H1 (cell line): ENCODE measurements at places on chromosomes 1 and 21.
A peak's percentile ranks its signal among the peaks of the same experiment; 100 is the strongest.

- no peak for DNase-seq
- no peak overlapping the region for H3K27ac ChIP-seq
- no peak overlapping the region for H3K4me3 ChIP-seq
- H3K27me3 ChIP-seq: no peaks in the 10 kb centered on the region
- H3K4me1 ChIP-seq: peaks cover 4% of the 10 kb centered on the region
- no peaks in the 10 kb centered on the region for H3K36me3 ChIP-seq
Measured at GRCh38 chr21:40041446-40041845, 174.2 kb downstream of the PCP4 start.

DNA sequence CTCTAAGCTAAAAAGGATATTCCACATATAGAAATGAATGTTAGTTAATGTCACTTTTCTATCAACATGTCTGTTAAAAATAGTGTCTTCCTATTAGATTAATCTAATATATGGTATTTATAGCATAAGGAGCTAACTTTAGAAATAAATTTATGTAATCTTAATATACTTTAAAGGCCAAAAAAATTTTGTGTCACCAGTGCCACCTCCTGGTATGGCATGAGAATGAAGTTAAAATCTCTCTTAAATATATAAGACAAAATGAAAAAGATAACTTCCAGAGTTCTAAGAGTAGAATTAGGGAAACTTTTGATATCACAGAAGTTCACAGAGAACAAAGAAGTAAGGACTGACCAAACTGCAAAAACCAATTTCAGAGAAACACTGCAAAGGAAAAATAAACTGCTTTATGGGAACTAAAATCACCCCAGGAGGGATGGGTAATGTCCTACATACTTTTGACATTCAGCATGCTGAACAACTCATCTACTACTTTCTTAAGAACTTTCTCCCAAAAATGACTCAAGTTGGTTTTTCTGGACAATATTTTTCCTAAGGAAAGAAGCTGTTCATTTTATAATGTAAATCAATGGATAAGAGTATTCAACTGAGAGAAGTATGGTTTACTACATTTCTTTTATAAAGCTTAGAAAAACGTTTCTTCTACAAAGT lies 82.8 kb downstream of the TRIM33 start:
- H3K4me3 ChIP-seq: no peak overlapping the region
- H3K4me1 ChIP-seq: no peaks in the 10 kb centered on the region
- no peaks in the 10 kb centered on the region for H3K27me3 ChIP-seq
- H3K27ac ChIP-seq: no peak overlapping the region

DNA sequence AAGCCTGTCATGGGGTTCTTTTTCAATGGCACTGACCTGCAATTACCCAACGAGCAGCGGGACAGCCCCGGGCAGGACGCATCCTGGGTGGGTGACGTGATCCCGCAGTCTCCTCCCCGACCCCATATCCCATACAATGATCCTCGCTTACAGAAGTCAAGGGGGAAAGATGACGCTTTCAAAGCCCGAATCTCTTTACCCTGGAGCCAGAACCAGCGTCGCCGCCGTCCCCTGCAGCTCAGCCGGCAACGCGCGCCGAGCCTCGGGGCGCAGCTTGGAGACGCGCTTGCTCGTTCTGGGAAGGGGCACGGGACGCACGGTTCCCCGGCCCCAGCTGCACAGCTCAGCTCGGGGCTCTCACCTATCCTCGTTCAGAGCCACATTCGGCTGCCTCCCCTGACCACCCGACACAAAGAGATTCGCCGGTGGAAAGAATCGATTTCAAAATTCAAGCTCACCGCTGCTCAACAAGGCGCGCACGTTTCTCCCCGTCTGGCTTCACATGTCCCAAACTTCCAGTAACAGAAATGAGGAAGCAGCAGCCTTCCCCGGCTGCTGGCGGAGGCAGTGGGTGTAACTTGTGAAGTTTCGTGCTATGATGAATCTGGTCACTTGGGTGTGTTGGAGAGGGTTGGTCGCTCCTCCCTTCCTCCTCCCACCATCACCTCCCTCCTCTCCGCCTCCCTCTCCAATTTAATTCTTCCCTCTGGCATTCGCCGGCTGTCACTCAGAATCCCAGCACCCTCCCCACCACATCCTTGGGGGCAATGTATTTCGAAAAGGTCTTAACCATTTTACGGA lies at the start of gene TIAM1:
Gene TIAM1, minus strand, starts transcription at position 582 of the 801 bp plus-strand sequence. CDS start 77,289 bp downstream, outside the sequence.
- H3K27ac ChIP-seq: peak within 1 kb of the TSS; percentile 41; the same call in 1 of the 2 replicates
- H3K36me3 ChIP-seq: no peaks in the 10 kb centered on the region
- peak within 1 kb of the TSS; percentile 68 for H3K4me3 ChIP-seq
- H3K4me1 ChIP-seq: no peaks in the 10 kb centered on the region

GRCh38 chr21:32981096-32981495 lies 44.6 kb upstream of the OLIG2 start:
- H3K27me3 ChIP-seq: no peaks in the 10 kb centered on the region
- H3K4me1 ChIP-seq: peaks cover 11% of the 10 kb centered on the region
- no peak overlapping the region for H3K27ac ChIP-seq
- no peaks in the 10 kb centered on the region for H3K36me3 ChIP-seq

DNA sequence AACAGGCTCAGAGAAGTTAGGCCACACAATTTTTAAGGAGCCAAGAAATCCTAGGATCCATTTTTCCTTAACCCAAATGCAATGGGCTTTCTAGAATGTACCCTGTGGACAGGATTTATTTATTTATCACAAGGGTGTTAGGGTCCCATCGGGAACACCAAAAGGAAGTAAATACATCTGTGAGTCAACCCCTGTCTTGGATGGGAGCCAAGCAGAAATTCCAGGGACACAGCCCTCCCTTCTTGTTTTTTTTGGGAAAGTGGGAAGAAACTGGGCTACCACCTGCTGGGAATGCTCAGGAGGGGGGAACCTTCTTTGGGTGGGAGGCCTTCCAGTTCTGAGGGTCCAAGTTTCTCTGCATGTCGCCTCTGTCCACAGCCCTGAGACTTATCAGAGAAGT lies 1.3 kb downstream of the CRNN start:
- H3K27me3 ChIP-seq: no peaks in the 10 kb centered on the region
- H3K36me3 ChIP-seq: no peaks in the 10 kb centered on the region
- H3K4me1 ChIP-seq: no peaks in the 10 kb centered on the region
- DNase-seq: no peak
- H3K27ac ChIP-seq: no peak overlapping the region
